Endothelial cell (in vitro differentiated cells): ENCODE measurements at places on chromosomes 12 and 14. TPM values are rescaled to one million over a fixed set of nuclear protein-coding genes. Genes with fewer than 3 reads are reported as not detected.

DNA sequence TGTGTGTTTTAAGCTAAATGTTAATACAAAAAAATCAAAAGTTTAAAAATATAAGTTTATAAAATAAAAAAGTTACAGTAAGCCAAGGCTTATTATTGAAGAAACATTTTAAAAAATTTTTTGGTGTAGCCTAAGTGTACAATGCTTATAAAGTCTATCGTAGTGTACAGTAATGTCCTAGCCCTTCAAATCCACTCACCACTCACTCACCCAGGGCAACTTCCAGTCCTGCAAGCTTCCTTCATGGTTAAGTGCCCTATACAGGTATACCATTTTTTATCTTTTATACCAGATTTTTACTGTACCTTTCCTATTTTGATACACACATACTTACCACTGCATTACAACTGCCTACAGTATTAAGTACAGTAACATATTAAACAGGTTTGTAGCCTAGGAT is 11.9 kb downstream of the UBE2N start:
- no peak for DNase-seq
- H3K4me1 ChIP-seq = peaks cover 22% of the 10 kb centered on the region
- H3K27ac ChIP-seq = no peak overlapping the region
- H3K27me3 ChIP-seq = peaks cover 2% of the 10 kb centered on the region

Gene ATN1
- total RNA-seq = 144 TPM

Gene SELPLG
- 1.6 TPM for total RNA-seq

- H3K27ac ChIP-seq = no peak overlapping the region
- H3K36me3 ChIP-seq = peaks cover 6% of the 10 kb centered on the region
- DNase-seq = no peak
- H3K27me3 ChIP-seq = peaks cover 4% of the 10 kb centered on the region
- H3K4me3 ChIP-seq = no peak overlapping the region
Measured at GRCh38 chr14:92933481-92933880, 10.5 kb downstream of the CHGA start.

GRCh38 chr12:47242426-47242825 is 162.7 kb upstream of the AMIGO2 start:
- H3K27ac ChIP-seq = no peak overlapping the region
- no peak for DNase-seq
- H3K27me3 ChIP-seq = peaks cover 2% of the 10 kb centered on the region
- peaks cover 11% of the 10 kb centered on the region for H3K4me1 ChIP-seq

- no peak overlapping the region for H3K4me3 ChIP-seq
- no peaks in the 10 kb centered on the region for H3K4me1 ChIP-seq
- no peak overlapping the region for H3K27ac ChIP-seq
- H3K36me3 ChIP-seq = no peaks in the 10 kb centered on the region
- no peak for DNase-seq
Measured at GRCh38 chr14:36054353-36055051, 122.0 kb downstream of the PTCSC3 start.

Gene CLEC1B
- total RNA-seq = not detected

Gene TMBIM6
- total RNA-seq = 571 TPM

Gene CLEC4C
- total RNA-seq = not detected

Gene NFATC4
- 42.4 TPM for total RNA-seq

GRCh38 chr12:4977102-4977501 is 66.6 kb upstream of the KCNA5 start:
- DNase-seq = no peak
- no peaks in the 10 kb centered on the region for H3K4me1 ChIP-seq

DNA sequence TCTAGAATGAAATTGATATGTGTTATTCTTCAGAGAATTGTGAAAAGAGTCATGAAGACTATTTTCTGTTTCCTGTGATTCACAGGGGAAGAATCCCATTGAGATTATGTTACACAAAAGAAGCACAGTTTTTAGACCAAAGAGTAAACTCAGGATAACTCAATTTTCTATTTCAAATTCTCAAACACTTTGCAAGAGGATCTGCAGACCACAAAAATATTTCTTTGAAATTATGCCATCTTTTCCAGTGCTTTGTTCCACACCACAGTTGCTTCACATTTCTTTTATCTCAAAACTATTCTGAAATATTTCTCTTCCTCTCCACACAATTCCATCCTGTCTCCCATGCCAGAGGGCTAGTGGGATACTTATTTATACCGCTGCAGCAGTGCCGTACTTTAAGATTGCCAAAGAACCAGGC is 188.9 kb upstream of the FOXG1 start:
- H3K27ac ChIP-seq = no peak overlapping the region
- peaks cover 7% of the 10 kb centered on the region for H3K4me1 ChIP-seq

Gene PRR4
- 3.7 TPM for total RNA-seq

DNA sequence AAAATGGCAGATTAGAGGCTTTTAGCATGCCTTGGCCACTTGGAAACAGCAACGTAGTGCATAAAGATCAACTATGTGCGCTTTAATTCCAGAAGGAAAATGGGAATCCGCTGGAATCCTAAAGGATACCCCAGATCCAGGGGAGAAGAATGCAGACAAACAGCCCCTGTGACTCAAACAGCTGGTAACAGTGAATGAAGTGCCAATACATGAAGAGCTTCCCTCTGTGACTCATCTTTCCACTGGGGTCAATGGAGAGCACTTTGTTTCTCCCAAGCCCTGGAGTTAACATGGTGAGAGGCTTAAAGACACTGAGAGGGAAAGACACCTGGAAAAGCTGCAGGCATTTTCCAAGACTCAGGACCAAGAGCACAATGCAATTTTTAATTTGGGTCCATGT is 263.1 kb downstream of the CEP128 start:
- H3K27ac ChIP-seq = no peak overlapping the region
- H3K4me1 ChIP-seq = no peaks in the 10 kb centered on the region
- H3K27me3 ChIP-seq = no peaks in the 10 kb centered on the region
- peaks cover 17% of the 10 kb centered on the region for H3K36me3 ChIP-seq
- H3K4me3 ChIP-seq = no peak overlapping the region

DNA sequence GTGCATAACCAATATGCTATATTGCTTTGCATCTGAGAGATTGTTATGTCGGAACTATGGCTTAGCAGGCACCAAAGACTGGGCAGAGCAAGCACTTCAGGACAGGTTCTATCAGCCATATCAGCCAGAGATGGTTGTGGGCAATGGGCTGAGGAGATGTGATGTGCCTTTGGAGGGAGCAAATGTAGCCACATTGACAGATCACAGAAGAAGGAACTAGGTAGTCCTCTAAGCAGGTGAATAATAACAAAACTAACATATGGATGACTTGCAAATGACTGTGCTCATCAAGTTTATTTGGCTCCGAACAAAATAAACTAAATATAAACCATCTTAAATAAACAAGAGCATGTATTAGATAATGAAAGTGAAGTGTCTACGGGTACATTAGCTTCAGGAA is 291.7 kb downstream of the RMST start:
- H3K4me3 ChIP-seq = no peak overlapping the region
- H3K4me1 ChIP-seq = no peaks in the 10 kb centered on the region
- no peaks in the 10 kb centered on the region for H3K36me3 ChIP-seq
- DNase-seq = no peak
- no peak overlapping the region for H3K27ac ChIP-seq

Gene PLEKHD1
- 0.80 TPM for total RNA-seq

GRCh38 chr14:61333087-61333486 is 11.7 kb downstream of the PRKCH start:
- H3K27me3 ChIP-seq = peaks cover 3% of the 10 kb centered on the region
- H3K4me1 ChIP-seq = peaks cover 23% of the 10 kb centered on the region
- H3K36me3 ChIP-seq = no peaks in the 10 kb centered on the region
- DNase-seq = no peak

- no peak overlapping the region for H3K27ac ChIP-seq
- DNase-seq = no peak
- no peak overlapping the region for H3K4me3 ChIP-seq
- peaks cover 2% of the 10 kb centered on the region for H3K27me3 ChIP-seq
Measured at GRCh38 chr14:69900603-69901002, 21.4 kb downstream of the SMOC1 start.

- no peak for DNase-seq
- peaks cover 16% of the 10 kb centered on the region for H3K27me3 ChIP-seq
- no peak overlapping the region for H3K4me3 ChIP-seq
Measured at GRCh38 chr12:125129591-125130255, 64.5 kb downstream of the AACS start.

DNA sequence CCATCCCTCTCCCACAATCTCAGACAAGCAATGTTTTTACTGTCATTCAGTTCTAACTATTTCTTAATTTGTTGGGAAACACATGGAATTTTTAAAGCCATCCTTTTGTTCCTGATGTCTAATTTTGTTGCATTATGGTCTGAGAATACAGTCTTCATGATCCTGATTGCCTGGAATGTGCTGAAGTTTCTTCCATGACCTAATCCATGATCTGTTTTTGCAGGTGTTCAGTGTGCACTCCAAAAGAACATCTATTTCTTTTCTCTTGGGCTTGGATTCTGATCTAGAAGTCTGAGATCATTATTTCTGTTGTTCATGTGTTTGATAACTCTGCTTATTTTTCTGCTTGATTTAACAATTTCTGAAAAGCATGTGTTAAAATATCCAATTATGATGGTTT is 43.2 kb upstream of the PHC1 start:
- no peak for DNase-seq
- no peak overlapping the region for H3K4me3 ChIP-seq
- no peak overlapping the region for H3K27ac ChIP-seq
- no peaks in the 10 kb centered on the region for H3K4me1 ChIP-seq
- H3K36me3 ChIP-seq = no peaks in the 10 kb centered on the region

Gene CD163
- 0.90 TPM for total RNA-seq

Gene RND1
- 1.0 TPM for total RNA-seq

GRCh38 chr14:85731186-85731585 is 201.2 kb downstream of the FLRT2 start:
- H3K4me1 ChIP-seq = no peaks in the 10 kb centered on the region
- peaks cover 3% of the 10 kb centered on the region for H3K27me3 ChIP-seq
- no peak overlapping the region for H3K27ac ChIP-seq
- DNase-seq = no peak

GRCh38 chr12:92602476-92602875 is 100.3 kb upstream of the PLEKHG7 start:
- H3K27ac ChIP-seq = no peak overlapping the region
- DNase-seq = no peak
- H3K4me1 ChIP-seq = no peaks in the 10 kb centered on the region
- H3K36me3 ChIP-seq = peaks cover 19% of the 10 kb centered on the region
- H3K4me3 ChIP-seq = no peak overlapping the region
- peaks cover 1% of the 10 kb centered on the region for H3K27me3 ChIP-seq

DNA sequence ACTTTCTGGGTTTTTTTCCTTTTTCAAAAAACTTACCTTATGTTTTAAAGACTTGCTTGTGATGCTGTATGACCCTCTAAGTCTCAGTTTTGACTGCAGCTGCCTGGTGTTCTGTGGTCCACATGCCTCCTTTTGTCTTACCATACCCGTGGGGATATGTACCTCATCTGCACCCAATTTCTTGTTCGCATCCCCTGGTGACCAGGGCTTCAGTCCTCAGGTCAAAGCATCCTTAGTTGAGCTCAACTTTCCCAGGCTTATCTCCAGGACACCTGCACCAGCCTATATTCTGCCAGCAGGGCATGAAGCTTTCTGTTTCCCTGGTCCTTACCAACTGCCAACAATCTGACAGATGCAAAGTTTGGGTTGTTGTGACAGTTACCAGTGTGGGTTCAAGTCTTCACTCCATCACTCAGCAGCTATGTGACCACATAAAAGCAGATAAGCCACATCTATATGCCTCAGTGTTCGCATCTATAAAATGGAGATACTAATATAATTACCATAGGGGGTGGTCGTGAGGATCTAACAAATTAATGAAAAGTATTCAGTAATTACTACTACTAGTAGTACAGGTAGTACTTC is 94.0 kb downstream of the NTF3 start:
- H3K4me3 ChIP-seq = no peak overlapping the region
- no peak overlapping the region for H3K27ac ChIP-seq
- H3K4me1 ChIP-seq = no peaks in the 10 kb centered on the region
- DNase-seq = no peak
- H3K36me3 ChIP-seq = peaks cover 5% of the 10 kb centered on the region

- no peak for DNase-seq
- peaks cover 10% of the 10 kb centered on the region for H3K27me3 ChIP-seq
- no peak overlapping the region for H3K4me3 ChIP-seq
- H3K27ac ChIP-seq = peak overlapping the region; percentile 78
- peaks cover 25% of the 10 kb centered on the region for H3K36me3 ChIP-seq
- peaks cover 78% of the 10 kb centered on the region for H3K4me1 ChIP-seq
Measured at GRCh38 chr12:11795192-11795912, 145.9 kb downstream of the ETV6 start.

Gene IL31
- total RNA-seq = not detected

GRCh38 chr12:88310069-88310468 is 168.0 kb downstream of the TMTC3 start:
- H3K36me3 ChIP-seq = no peaks in the 10 kb centered on the region
- no peaks in the 10 kb centered on the region for H3K27me3 ChIP-seq
- no peak overlapping the region for H3K4me3 ChIP-seq
- no peak overlapping the region for H3K27ac ChIP-seq
- H3K4me1 ChIP-seq = no peaks in the 10 kb centered on the region
- DNase-seq = no peak
